Large intestine (tissue), 12 donors: ENCODE measurements at places on chromosomes 5 and 9.

GRCh38 chr5:14552017-14552416 lies 29.6 kb upstream of the OTULINL start:
- DNase-seq, result no peak

DNA sequence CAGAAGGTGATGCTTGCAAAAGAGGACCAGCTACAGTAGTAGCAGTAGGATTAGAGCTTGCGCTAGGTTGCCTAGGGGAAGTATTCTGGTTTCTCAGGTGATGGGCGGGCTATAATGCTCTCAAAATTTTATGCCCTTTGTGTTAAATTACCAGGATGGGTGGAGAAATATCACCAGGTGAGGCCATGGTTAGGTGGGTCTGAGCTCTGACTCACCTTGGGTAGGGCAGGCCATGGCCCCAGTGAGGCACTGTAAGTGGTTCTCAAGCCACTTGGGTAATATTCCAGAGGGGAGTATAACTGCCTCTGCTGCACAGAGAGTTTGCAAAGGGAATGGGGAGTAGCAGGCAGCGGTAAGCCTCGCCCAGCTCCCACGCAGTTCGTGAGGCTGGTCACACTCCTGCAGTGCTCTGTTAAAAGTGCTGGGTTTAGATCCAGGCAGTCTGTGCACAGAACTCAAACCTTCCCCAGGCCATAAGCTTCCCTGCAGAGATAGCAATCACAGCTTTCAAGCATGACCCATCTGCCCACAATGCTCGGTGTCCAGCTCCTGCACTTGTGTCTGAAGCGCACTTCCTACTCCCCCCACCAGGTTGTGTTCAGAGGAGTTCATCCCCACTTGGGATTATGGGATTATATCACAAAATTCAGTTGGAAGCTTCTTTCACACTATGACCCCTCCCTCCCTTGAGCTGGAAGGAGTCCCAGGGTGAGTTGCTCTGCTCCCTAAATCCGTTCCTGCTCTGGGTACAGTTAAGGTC lies 575.0 kb downstream of the CHSY3 start:
- DNase-seq, result no peak

DNA sequence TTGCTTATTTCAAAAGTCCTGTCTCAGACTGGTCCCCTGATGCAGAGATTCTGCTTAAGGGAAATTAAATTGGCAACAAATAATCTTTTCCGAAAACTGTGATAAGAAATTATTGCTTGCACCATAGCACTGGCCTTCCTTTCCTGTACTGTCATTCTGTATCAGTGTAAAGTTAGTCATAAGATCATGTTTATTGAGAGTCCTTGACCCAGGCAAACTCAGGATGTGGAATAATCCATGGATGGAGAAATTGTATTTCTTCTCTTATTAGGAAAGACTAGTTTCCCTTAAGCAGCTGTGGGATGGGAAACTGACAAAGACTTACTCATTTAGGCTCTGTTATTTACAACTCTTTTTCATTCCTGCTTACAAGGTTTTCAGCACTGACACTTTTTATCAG lies 83.0 kb upstream of the RANBP6 start:
- no peak for DNase-seq

DNA sequence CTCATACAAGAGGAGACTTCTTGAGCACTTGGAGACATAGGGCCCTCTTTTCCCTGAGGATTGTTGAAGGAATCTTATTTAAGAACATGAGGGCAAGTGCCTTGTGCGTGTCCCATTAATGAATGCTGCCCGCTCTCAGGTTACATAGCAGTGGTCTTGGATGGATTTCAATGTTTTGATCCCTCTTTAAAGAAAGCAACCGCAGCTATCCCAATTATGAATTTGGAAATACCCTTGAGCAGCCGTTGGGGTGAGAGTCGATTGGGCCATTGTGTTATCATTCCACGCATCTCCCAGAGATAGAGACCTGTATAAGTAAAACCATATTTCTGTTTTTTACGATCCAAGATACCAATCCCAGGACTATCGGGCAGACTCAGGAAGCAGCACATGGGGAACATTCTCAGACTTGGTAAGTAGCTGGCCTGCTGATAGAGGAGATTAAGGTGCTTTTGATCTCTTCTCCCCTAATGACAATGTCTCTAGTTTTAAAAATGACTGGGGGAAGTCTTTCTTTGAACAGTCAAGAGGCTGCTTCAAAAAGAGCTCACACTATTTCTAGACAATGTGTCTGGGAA lies 145.3 kb downstream of the MACROH2A1 start:
- DNase-seq, result no peak

DNA sequence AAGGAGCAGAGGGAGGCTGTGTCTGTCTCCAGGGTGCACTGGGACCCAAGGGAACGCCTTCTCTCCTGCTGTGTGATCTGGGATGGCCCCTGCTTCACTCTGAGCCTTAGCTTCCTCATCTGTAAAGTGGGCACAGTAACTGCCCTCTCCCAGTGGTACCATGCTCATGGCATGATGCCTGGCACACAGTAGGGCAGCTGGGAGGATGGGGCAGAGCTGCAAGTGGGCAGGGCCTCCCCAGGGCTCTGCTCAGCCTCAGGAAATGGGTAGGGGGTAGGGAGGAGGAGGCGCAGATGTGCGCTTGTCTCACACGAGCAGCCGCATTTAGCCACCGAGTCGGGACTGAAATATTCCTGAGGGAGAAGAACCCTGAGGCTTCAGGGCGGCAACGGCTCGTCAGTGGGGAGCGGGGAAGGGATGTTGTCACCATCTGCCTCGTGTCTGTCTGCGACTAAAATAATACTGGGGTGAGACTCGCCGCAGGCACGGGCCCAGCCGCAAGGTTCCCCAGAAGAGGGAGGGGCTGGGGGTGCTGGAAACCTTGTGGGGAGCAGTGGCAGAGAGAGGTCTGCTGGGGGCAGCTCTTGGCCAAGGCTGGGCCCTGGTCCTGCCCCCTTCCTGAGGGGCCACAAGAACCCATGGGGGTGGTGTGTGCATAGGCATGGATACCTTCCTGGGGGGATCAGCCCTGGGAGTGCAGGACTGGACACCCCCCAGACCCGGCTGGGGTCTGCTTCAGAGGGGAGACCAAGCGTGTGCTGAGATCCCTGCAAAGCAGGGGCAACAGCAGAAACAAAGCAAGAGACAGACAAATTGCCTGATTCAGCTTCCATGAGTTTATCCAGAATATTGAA lies 55.2 kb upstream of the PSD2 start:
- DNase-seq, result no peak

GRCh38 chr5:143536364-143536763 lies 132.9 kb upstream of the NR3C1 start:
- no peak for DNase-seq
